ENCODE measurements at places on chromosomes 5 and 9.

DNA sequence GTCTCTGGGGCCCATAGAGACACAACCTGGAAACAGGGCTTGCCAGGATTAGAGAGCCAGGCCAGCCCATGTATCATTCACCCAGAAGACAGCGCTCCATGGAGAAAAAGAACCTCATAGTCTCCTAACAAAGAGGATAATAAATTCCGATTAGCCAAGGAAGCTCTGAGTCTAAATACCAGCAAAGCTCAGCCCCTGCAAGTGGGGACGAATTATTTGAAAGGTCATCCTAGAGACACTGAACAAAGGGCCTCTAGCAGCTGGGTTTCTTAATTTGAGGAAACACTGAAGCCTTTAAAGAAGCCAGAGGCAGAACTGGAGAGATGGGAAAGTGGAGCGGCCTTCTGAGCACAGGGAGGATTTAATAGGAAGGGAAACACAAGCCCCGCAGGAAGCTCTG lies 287.1 kb upstream of the ZNF462 start:
- DNase-seq: no peak

DNA sequence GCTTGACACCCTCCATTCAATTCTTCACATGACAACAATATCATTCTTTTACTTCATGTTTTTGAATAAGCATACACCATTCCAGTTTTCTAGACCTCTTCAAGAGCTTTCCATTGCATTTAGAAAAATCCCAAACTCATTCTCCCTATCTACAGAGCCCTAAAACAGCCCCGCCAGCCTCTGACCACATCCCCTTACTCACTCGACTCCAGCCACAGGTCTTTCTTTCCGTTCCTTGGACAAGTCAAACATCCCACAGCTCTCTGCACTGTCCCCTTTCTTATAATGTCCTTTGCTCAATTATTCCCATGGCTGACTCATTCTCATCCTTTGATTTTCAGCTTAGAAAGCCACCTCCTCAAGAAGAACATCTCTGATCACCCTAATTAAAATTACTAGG lies 38.2 kb downstream of the TTC39B start:
- DNase-seq: no peak

DNA sequence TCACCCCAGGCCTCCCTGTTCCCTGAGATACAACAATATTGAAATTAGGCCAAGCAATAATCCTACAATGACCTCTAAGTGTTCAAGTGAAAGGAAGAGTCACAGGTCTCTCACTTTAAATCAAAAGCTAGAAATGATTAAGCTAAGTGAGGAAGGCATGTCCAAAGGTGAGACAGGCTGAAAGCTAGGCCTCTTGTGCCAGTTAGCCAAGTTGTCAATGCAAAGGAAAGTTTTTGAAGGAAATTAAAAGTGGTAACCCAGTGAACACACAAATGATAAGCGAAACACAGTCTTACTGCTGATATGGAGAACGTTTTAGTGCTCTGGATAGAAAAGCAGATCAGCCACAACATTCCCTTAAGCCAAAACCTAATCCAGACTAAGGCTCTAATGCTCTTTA lies 39.8 kb downstream of the PTAR1 start:
- DNase-seq: no peak

DNA sequence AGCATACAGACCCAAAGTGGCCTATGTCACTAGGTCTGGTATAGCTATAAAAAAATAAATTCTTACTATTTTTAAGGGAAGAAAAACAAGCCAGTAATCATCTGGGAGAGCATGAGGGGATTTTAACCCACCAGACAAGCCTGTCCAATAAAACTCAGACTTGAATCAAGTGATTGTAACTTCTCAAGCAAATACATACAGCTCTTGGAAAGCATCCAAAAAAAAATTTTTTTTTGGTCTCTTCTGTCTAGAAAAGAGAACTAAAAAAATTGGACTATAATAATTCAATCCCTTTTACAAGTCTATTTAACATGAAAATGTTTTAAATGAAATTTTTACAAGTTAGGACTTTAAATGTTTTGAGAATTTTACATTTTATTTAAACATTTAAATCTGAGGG lies 61.7 kb downstream of the FBXL17 start:
- DNase-seq: no peak

DNA sequence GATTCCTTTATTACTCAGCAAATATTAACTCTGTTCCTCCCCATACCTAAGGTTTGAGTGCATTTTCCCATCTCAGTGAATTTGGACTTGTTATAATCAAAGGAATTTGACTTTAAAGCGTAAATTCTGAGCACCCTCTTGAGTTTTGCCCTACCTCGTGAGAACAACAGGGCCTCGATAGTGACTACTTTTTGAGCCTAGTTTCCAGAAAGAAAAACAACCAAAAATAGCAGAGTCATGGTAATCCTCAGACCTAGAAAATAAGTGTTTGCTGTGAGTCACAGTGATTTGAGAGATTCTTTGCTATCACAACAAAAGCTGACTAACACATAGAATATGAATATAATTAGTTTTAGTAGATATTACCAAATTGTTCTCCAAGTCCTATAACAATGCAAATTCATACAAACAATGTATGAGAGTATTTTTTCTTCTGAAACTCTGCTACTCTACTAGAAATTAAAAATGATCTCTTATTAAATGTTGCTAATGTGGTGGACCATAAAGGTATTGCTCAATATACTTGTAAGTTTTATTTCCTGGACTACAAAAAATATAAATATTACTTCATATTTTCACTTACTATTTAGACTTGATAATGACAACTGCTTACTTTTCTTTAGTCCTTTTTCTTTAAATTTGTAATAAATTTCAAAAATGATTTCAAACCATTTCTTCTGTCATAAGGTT lies 759.7 kb downstream of the BRINP1 start:
- DNase-seq: peak; percentile 44
